ENCODE measurements at places on chromosomes 1 and 21. TPM values are rescaled to one million over a fixed set of nuclear protein-coding genes. Genes with fewer than 3 reads are reported as not detected.

Gene AQP10
- total RNA-seq, result not detected

Gene TCHH
- total RNA-seq, result not detected

DNA sequence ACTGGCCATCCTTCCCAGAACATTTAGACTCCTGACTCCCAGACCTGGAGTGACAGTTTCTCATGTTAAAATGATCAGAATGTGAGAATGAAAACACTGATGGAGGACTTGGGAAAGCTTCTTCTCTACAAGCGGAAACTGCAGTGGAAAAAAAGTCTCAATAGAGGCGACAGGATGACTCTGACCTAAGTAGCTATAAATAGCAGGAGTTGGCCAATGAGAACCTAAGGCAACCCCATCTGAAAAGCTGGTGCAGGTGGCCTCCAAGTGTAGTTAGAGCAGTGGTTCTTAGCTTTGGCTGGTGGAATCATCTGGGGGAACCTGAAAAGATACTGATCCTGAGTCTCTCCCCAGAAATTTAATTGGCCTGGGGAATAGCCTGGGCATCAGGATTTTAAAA is 44.2 kb upstream of the EXOSC10 start:
- peak; percentile 9 for DNase-seq

DNA sequence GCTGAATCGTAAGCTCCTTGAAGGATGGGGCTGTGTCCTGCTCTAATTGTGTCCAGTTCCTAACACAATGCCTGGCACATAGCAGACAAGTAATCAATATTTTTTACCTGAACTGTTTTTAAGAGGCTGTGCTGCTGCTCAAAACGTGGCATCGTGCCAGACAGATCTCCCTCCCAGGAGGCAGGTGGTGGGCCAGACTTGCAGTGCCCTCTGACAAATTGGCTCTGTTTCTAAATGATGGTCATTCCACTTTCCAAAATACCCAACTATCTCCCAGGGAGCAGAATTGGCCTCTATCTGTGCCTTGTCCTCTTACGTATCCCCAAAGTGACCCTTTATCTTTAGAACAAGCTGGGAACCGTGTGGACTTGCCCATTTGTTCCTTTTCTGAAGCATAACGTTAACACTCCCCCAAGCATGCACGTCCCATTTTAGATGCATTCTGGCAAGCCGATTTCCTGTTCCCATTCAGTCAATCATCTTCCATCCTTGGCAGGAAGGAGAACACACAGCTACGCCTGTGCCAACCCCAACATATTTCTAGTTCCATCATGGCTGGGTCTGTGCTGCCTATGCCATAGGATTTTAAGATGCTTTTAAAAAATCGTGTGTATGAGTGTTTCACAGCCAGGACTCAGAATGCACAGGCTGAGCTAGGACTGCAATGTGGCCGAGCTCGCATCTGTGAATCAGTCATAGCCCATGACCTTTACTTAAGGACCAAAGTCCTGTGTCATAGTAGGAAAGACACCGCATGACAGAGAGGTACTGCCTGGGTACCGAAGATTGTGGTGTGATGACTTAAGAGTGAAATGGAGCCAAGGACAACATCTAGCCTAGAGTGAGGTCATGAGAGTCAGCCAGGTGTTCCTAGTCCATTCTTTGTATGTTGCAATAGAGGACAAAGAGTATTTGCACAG is 408.6 kb downstream of the PRDM2 start:
- DNase-seq, result no peak

- no peak for DNase-seq
Observed at GRCh38 chr1:219302697-219303096, 129.0 kb downstream of the LYPLAL1 start.

GRCh38 chr1:53637511-53638359 is 101.2 kb downstream of the GLIS1 start:
- no peak for DNase-seq

DNA sequence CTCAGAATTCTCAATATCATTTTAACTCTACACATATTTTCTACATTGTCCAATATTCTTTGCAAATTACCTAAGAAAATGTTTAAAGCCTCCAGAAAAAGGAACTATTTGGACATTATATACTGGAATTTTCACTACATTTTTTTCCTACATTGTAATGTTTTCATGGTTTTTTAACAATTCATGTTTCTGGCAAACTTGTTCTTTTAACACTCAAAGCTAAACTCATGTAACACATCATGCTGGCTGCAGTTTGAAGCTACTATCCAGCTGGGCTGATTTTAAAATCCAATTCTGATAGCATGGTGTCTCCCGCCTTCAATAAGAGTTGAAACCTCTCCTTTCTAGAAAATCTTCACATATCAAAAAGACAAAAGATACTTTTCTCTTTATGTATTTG is 52.0 kb downstream of the TGFBR3 start:
- no peak for DNase-seq

Data from activated naive CD4-positive, alpha-beta T cell treated with anti-CD3 and anti-CD28 coated beads for 36 hours (primary cell).